ENCODE measurements at places on chromosomes 6 and 20.

- DNase-seq = no peak
Measured at GRCh38 chr20:58875111-58875510, 22.6 kb downstream of the GNAS start.

GRCh38 chr6:111972745-111973117 lies 81.2 kb upstream of the CCN6 start:
- DNase-seq = no peak

- DNase-seq = no peak
Measured at GRCh38 chr6:32668226-32668747, 1.8 kb upstream of the HLA-DQB1 start.

DNA sequence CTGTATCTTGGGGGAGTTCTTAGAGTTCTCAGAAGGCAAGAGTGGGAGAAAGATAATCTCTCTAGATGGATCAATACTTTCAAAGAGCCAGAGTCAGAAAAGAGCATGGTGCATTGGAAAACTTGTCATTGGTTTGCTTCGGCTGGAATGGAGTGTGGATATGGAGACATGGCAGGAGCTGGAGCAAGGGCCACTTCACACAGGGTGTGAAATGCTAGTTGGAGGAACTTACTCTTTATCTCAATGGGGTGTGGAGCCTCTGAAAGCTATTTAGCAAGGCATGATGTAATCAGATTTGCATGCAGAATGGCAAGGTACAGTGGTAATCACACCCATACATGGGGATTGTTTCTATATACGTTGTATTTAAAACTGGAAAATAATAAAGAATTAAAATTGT lies 31.5 kb upstream of the PAQR8 start:
- no peak for DNase-seq

- no peak for DNase-seq
Measured at GRCh38 chr6:154731296-154732218, 1.7 kb upstream of the SCAF8 start.

GRCh38 chr6:41705311-41705995 lies 30.0 kb downstream of the TFEB start:
- no peak for DNase-seq

DNA sequence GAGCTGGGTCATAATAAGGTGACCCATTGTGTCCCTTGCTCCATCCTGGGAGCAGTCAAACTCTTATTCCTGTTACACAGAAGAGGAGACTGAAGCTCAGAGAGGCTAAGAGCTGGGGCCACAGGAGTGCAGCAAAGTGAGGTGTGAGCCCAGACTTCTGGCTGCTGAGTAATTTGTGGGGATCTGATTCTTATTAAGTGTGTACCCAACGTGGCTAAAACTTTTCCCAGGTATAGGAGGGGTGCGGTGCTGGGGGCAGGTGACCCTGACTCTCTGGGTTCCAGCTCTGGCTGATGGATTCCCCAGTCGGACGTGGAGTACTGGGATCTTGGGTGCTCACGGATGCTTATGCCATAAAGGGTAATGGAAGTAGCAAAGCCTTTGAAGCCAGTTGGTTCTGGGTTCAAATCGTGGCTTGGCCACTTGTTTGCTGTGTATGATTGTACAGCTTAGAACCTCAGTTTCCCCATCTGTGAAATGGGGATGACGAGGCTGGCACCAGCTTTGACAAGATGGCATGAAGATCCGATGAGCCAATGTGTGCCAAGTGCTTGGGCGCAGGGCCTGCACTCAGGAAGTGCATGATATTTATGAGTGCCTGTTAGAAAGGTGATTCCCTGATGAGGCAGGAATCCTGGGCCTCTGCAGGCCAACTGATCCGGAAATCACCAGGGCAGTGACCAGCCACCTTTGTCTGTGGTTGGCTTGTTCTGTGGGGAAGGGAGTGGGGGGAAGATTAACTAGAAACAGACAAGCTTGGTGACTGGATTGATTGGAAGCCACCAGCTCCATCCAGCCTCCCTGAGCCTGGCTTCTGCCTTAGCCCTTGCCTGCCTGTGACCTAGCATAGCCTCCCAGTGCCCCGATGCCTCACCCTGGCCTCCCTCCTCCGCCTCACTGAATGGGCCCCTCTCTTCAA lies 6.0 kb downstream of the SRC start:
- DNase-seq = no peak

GRCh38 chr20:41701588-41702348 lies 83.6 kb upstream of the CHD6 start:
- no peak for DNase-seq

- no peak for DNase-seq
Measured at GRCh38 chr6:156154896-156155295, 622.3 kb upstream of the ARID1B start.

DNA sequence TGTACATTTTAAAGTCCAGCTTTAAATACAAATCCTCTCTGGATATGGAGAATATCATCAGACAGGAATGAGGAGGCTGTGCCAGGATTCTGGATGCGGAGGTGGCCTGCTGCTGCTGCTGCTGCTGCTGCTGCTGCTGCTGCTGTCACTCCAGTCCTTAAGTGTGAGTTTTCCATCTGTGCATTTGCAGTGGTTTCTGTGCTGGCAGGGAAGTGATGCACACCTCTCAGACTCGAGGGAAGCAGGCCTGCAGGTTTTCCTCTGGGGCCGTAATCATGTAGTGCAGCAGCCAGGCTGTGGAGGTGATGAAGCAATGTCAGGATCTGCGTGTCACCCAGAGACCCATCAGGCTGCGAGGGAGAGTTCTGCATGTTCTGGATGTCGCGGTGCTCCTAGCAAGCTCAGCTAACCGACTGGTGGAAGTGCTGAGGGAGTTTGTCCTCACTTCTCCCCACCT lies 32.0 kb downstream of the CFAP61 start:
- DNase-seq = no peak

GRCh38 chr6:2866171-2866846 lies 24.6 kb upstream of the SERPINB1 start:
- DNase-seq = no peak

DNA sequence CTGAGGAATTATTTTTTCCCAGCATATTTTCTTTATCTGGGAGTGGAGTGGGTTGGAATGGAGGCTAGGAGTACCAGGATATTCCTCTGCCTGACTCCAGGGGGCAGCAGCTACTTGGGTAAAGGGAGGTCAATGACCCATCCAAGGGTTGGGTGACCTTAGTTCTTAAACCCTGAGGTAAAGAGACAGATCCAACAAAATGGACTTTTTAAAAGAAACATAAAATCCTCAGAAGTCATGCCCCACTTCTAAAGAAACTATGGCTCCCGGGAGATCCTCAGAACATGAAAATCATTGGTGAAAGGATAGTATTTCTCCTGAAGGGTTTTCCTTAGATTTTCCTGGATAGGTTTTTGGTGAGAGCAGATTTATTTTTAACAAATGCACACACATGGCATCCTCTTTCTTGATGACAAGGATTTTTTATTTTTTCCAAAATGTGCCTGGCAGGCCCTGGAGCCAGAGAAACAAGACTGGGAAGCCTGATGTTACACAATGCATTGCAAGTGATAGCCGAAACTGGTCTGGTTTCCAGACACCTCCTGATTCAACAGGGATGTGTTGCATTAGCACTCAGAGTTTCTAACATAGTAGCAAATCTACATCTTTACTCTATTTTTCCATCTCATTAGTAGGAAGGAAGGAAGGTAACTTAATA lies 240.9 kb upstream of the BTBD3 start:
- no peak for DNase-seq

GRCh38 chr20:46544576-46544975 lies 5.9 kb downstream of the OCSTAMP start:
- no peak for DNase-seq

- no peak for DNase-seq
Measured at GRCh38 chr6:34350137-34350933, 42.1 kb downstream of the NUDT3 start.

DNA sequence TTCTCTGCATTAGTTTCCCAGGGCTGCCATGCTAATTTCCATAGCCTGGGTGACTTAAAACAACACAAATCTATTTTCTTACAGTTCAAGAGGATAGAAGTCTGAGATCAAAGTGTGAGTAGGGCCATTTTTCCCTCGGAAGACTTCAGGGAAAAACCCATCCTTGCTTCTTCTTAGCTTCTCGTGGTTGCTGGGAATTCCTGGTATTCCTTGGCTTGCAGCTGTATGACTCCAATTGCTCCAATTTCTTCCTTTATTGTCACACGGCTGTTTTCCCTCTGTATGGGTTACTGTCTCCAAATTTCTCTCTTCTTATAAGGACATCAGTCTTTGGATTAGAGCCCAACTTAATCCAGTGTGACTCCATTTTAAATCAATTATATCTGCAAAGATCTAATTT lies 128.4 kb upstream of the JAG1 start:
- DNase-seq = no peak

GRCh38 chr20:29306390-29307072 lies 1950.9 kb upstream of the DEFB115 start:
- no peak for DNase-seq

- DNase-seq = peak; percentile 91
Measured at GRCh38 chr6:17907406-17908229, 79.8 kb downstream of the KIF13A start.

DNA sequence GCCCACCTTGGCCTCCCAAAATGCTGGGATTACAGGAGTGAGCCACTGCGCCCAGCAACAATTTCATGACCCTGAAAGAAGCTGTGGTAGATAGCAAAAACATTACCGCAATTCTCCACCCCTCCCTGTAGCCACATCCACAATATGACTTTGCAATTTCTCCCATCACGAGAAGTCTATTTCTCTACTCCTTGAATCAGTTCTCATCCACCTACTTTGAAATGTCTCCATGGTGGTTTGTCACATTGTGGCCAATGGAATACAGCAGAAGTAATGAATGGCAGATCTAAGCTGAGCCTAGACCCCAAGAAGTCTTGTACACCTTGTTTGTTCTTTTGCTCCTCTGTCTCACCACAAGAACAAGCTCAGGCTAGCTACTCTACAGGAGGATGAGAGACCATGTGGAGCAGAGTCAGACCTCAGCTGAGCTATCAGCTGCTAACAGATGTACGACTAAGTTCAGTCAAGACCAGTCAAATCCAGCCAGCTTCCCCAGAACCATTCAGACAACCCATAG lies 6.3 kb downstream of the OXT start:
- DNase-seq = no peak

DNA sequence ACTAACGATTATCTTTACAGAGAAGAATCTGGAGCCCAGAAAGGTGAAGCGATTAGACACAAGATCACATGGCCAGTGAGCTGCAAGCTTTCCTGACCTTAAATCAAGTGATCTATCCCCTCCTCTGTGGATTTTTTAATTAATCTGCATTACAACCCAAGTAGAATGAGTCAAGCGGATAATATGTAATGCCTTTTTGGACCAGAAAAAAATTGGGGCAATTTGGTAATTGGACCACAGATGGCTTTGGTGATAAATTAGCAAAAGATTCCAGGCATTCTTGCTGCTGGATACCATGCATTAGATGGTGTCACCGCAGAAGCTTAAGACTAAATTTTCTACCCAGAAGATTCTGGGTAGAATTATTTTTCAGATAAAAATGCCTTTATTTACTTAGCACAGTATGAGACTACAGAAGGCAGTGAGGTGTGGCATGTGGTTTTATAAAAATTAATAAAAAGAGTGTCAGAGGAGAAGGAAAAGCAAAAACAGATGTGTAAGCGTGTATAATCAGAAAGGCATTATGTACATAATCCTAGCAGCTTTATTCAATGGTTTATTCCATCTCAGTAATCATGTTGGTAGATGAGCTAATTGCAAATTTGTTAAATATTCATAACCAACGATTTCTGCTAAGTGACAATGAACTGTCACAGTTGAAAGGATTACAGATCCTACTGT lies 53.9 kb upstream of the PCSK2 start:
- no peak for DNase-seq

DNA sequence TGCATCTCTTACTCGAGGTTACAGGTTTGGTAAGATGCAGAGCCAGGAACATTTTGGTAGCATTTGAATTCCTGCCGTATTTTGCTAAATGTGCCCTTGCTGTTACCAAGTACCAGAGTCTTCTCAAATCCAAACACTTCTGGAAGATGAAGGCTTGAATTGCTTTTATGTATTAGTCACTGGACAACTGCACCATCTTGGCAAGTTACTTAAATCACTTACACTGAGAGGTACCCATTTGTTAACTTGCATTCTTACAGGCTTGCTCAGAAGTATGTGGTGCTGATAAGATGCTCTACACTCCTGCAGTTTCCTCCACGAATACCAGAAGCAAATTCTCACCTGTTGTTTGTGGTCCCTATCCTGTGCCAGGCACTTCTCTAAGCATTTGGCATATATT lies 12.7 kb downstream of the IL22RA2 start:
- DNase-seq = no peak

GRCh38 chr20:13436530-13436929 lies 202.2 kb downstream of the TASP1 start:
- no peak for DNase-seq

GRCh38 chr6:123715006-123715863 lies 78.5 kb upstream of the TRDN start:
- DNase-seq = no peak

GRCh38 chr20:20699917-20700316 lies 12.5 kb downstream of the RALGAPA2 start:
- no peak for DNase-seq

DNA sequence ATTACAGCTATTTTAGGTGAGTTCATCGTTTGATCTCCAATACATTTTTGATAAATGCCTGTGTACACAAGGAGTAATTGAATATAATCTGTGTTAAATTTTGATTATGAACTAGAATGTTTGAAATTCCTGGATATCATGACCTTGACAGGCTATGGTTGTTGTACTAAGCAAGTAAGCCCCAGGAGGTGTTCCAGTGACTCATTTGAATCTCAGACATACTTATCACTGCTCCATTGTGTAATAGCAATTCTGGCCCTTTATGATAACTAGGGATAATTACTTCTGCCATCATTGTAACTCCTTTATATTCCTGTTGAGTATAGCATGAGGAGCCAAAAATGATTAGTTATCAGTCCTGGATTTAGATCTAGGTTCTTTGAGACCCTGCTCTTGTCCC lies 1424.6 kb upstream of the ADGRB3 start:
- DNase-seq = no peak

DNA sequence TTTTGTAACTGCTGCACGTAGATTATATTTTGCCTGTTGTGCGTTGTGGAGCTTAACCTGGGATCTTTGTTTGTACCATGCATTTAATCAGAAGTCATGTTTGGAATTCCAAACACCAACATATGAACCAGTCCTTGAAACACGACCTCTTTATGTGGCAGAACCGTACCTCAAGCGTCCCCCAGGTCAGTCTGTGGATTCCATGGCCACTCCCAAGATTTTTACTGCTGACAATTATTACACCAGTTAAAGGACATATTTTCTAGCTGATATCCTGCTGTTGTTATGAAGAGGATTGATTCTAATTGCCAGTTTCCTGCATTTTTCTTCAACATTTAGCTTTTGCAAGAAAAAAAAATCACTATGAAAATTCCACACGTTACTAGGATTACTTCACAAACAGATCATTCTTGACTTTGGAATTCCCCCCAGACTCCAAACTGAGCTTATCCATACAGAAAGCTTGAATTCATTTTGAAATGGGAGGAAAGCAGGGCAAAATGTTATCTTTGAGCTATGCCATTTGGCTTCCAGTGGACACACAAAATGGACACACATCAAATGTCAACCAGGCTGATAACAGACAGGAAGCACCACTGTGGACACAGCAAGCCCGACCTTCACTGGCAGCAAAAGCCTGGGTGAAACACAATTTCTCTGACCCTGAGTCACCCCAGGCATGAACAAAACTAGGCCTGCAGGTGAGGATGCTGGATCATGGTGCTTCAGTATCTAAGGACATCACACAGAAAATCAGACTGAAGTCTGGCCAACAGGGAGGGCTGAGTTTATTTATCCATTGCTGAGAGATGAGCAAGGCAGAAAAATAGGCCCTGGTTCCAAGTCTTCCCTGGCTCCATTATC lies 542.9 kb upstream of the JAG1 start:
- no peak for DNase-seq

GRCh38 chr6:168563656-168564055 lies 122.7 kb downstream of the SMOC2 start:
- DNase-seq = peak; percentile 15

GRCh38 chr6:34514593-34515472 lies 41.3 kb downstream of the SPDEF start:
- DNase-seq = no peak
